ENCODE measurements at places on chromosomes 2 and 18.

DNA sequence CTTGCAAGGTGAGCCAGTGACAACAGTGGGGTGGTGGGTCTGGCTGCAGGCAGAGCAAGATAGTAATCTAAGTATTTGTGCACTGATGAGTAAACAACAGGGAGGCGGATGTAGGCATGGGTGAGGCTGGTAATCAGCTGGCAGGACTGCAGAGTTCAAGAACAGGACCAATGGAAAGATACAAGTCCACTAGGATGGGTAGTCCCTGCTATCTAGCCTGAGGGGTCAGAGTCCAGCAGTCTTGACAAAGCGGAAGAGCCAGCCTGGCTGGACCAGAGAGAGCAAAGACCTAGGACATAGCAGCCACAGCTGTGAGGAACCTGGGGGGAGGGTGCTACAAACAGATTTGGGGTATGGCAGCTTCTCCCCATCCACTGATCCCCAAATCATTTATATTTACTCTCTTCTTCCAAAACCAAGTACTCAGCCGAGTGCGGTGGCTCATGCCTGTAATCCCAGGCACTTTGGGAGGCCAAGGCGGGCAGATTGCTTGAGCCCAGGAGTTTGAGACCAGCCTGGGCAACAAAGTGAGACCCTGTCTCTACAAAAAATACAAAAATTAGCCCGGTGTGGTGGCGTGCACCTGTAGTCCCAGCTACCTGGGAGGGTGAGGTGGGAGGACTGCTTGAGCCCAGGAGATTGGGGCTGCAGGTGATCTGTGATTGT, 25.9 kb downstream of the VIL1 start:
- DNase-seq = no peak

DNA sequence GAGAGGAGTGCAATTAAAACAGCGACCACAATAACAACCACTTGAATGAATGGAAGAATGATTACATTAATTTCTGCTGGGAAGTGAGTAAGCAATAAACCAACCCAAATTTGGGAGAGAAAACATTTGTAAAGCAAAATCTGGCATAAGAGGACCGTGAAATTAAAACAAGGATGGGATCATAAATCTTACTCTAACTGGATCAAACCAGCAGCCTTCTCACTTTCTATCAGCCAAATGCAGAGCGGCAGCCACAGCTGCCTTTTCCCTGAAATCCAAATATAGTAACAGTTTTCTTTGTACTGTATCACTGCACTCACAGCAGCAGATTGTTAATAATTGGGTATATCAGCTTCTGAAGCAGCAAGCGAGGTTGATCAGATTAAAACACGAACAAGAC, 245.2 kb upstream of the REG3G start:
- DNase-seq = no peak

GRCh38 chr2:177881008-177881747, 191.4 kb downstream of the PDE11A start:
- DNase-seq = no peak

GRCh38 chr2:160317181-160318099, 117.4 kb upstream of the ITGB6 start:
- no peak for DNase-seq

DNA sequence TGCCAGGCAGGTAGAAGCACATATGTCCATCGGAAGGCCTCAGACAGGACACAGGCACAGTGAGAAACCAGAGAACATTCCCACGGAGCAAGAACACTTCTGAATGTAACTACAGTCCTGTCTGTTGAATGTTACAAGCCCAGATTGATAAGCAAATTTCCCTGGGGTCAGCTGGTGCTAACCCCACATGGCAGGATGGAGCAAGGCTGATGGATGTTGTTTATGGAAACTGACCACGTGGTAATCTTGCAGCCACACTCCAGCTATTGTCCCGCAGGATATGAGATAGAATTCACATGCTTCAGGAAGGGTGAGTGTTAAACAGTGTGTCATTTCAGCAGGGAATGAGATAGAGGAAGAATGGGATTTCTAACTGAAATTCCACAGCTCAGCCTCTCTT, 138.8 kb upstream of the COPS8 start:
- DNase-seq = no peak

DNA sequence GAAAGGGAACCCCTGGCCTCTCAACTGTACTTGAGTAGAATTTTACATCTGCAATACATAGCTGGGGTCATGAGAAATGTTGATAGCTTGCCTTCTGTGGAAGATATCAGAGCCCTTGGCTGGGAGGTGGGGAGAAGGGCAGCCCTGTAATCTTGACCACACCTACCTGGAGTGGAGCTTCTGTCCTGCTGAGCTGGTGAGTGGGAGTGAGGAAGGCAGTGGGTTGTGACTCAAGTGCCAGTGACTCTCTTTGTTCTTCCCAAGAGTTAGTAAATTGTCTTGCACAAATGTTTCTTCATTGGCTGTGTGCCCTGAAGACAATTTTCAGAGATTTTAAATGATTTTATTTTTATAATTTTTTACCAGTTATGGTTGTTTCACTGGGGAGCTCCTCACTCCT, 277.3 kb downstream of the MBD5 start:
- no peak for DNase-seq

GRCh38 chr2:201579536-201579935, 63.8 kb downstream of the TMEM237 start:
- DNase-seq = no peak

GRCh38 chr2:225458431-225459117, 59.1 kb downstream of the NYAP2 start:
- no peak for DNase-seq

Measured in frontal cortex (tissue), 4 donors.